ENCODE measurements at places on chromosomes 12 and 14. TPM values are rescaled to one million over a fixed set of nuclear protein-coding genes. Genes with fewer than 3 reads are reported as not detected.

GRCh38 chr14:103385929-103386712 is 906 bp downstream of the MARK3 start:
- DNase-seq, result no peak

GRCh38 chr12:64707926-64708325 is 51.3 kb downstream of the GNS start:
- no peak for DNase-seq

GRCh38 chr14:87152693-87153092 is 840.3 kb downstream of the GALC start:
- no peak for DNase-seq

The TMEM117 gene
- 0.42 TPM for polyA plus RNA-seq

The TAMALIN gene
- 40.1 TPM for polyA plus RNA-seq

The XRCC3 gene
- polyA plus RNA-seq, result 0.66 TPM

All from CD14-positive monocyte (primary cell).